ENCODE measurements at places on chromosomes 6 and 20. TPM values are rescaled to one million over a fixed set of nuclear protein-coding genes. Genes with fewer than 3 reads are reported as not detected.

Gene CST2
- 7.0 TPM for total RNA-seq

Gene TRIM38
- 4.5 TPM for total RNA-seq

Gene SEC23B
- 84.5 TPM for total RNA-seq

GRCh38 chr6:37452522-37452921 is 19.5 kb downstream of the CMTR1 start:
- DNase-seq, result no peak

DNA sequence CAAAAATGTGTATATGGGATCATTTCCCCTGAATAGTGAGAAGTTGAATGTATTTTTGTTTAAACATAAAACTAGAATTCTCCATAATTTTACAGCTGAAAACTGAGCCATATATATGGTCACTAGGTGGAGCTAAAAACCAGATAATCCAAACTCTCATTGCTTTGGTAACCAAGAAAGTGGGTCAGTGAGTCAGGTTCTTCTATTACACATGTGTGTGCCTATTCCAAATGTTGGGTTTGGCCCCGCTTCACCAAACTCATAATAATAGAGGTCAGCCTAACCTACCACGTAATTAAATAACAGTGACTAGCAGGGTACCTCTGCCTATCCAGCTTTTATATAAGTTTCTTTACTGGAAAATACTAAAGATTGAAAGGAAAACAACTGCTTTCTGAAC is 19.3 kb upstream of the RNGTT start:
- DNase-seq, result no peak

DNA sequence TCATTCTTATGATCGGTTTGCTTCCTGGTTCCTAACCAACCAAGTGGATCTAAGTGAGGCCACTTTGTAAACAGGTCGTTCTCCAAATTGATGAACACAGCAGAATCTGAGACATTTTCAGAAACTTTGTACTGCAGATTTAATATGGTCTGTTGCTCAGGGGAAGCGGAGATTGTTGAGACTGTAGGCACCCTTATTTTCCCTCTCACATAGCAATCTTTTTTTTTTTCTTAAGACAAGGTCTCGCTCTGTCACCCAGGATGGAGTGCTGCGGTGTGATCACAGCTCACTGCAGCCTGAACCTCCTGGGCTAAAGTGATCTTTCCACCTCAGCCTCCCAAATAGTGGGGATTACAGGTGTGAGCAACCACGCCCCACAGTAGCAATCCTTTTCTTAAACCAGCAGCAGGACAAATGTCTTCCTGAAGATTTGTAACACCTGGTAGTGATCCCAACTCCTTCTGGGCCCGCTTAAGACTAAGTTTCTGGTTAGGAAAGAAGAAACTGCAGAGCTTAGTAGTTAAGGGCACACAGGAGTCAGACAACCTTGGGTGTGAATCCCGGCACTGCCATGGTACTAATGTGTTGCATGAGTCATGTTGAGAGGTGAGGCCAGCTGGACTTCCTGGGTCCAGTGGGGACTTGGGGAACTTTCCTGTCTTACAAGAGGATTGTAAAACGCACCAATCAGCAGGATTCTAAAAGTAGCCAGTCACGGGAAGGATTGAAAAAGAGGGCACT is 48.4 kb upstream of the EZR start:
- DNase-seq, result no peak

DNA sequence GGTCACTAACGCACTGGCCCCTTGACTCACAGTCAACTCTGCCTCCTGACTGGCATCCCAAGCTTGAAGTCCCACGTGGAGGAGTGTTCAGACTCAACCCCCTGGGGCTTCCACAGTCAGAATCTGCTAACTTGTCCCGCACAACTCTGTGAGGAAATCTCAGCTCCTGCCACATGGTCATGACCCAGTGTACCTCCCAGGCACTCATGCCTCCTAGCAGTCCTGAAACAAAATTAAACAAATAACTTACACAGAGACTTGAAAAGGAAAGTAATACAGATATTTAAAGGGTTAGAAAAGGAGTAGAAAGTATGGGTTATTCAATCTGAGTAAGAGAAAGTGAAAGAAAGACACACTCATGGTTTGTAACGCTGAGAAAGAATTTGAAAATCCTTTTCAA is 134.9 kb downstream of the GMDS start:
- no peak for DNase-seq

GRCh38 chr6:166543603-166544295 is 42.7 kb downstream of the RAMACL start:
- no peak for DNase-seq

- no peak for DNase-seq
Measured at GRCh38 chr6:5730585-5731263, 276.0 kb downstream of the NRN1 start.

DNA sequence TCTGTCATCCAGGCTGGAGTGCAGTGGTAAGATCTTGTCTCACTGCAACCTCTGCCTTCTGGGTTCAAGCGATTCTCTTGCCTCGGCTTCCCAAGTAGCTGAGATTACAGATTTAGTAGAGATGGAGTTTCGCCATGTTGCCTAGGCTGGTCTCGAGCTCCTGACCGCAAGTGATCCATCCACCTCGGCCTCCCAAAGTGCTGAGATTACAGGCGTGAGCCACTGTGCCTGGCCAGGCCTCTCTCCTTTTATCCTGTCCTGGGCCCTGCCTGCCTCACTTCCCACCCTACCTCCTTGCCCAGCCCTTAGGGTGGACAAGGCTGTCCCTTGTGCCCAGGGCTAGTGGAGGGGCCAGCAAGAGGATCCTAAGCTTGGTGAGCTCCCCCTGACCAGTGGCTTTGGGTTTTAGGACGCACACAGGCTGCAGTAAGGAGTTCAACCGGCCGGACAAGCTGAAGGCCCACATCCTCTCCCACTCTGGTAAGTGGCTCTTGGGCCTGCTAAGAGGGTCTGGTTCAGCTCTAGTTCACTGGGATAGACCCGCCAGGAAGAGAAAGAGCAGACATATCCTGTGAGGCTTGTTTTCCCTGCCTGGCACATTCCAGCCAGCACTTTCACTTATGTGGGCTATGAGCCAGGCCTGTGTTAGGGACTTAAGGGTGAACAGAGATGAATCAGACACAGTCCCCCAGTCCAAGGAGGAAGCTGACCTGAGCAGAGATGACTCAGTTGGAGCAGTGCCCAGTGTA is 21.9 kb upstream of the CHMP4B start:
- peak; percentile 99 for DNase-seq

DNA sequence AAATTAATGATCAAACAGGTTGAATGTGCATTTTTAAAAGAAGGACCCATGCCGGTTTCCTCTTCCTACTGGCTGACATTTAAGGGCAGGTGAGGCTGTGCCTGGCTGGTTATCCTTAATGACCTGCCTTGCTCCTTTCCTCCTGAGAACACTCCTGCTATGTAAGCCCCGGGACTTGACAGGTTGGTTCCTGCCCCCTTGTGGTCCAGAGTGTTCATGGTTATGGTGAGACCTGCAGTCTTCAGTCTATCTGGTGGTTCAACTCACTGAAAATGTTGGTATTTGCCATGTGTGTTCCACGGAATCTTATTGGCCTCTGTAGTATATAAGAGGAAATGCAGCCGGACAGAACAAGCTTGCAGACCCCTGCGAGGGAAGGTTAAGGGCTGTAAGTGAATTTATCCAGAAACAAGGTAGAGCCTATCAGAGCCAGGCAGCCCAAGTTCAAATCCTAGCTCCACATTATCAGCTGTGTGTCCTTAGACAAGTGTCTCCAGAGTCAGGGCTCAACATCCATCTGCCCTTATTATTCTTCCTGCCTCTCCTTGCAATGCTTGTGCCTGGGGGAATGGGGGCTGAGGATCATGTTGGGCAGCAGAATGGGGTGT is 5.2 kb upstream of the BPIFA3 start:
- DNase-seq, result peak; percentile 5

- DNase-seq, result no peak
Measured at GRCh38 chr6:41055149-41055548, 2.1 kb downstream of the APOBEC2 start.

DNA sequence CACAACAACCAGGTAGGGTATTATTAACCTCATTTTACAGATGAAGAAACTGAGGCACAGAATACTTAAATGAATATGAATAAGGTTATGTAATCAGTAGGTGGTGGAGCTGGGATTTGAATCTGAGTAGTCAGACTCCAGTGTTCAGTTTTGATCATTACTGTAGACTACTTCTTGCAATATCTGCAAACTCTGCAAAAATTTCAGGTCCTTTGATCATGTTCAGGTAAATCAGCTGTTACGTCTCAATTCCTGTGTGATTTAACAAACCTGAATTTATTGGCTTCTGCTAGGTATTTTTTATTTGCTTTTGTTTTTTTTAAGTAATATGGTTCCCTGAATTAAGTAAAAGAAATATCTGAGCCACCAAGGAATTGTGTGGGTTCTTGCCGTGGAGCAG is 70.7 kb upstream of the NOTCH4 start:
- DNase-seq, result no peak

- no peak for DNase-seq
Measured at GRCh38 chr6:2194643-2195042, 50.8 kb downstream of the GMDS start.

DNA sequence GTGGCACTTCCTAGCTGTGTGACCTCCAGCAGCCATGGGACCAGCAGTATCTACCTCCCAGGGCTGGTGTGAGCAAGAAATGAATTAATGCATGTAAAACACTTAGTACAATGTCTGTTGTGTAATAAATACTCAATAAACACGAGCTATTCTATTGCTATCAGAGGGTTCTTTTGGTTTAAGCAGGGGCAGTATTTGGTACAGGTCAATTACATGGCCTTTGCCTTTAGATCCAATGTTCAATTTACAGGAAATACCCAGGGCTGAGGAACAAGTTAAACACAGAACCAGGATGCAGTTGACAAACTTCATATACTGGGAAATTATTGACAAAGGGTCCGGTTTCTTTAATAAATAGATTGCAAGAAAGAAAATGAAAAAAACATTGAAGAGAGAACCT is 2.9 kb downstream of the TGM2 start:
- DNase-seq, result no peak

DNA sequence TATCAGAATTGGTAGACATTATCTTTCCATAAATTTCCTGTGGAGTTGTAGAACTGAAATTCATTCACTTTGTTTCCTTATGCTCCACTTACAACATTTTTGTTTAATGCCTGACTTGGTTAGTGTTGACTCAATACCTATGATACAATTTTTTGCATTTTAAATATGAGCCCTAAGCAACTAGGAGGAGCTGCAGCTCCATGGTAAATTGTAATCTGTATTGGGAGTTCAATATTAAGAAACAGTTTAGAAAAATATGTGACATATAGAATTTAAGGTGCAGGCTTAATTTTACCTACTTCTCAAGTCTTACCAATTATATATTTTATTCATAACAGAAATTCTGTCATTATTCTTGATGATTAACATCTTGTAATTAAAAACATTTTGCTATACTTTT is 868.3 kb downstream of the EYS start:
- DNase-seq, result no peak

GRCh38 chr20:33808388-33808787 is 2.8 kb upstream of the CHMP4B start:
- no peak for DNase-seq

DNA sequence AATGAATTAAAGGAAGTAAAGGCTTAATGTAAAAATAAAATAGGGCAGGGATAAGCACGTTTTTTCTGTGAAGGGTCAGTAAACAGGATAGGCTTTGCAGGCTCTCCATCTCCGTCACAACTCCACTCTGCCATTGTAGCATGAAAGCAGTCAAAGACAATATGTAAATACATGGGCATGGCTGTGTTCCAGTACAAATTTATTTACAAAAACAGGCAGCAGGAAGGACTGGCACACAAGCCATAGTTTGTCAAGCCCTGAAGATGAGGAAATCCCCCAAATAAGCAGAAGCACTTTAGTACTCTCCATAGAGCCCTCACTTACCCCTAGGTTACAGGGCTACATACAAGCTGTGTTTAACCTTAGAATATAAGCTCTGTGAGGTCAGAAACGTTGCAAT is 8.9 kb upstream of the FBXO9 start:
- no peak for DNase-seq

DNA sequence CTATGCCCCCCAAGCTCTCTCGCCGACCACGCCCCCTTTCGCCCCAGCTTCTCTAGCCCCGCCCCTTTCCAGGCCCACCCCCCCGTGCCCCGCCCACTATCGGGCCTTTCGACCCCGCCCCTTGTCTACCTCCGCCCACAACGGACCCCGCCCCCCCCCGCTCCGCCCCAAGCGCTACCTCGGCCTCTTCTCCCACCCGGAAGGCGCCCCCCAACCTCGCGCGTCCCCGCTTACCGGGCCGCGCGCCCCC is 200 bp downstream of the ZBTB22 start:
- DNase-seq, result no peak
